Stimulated activated CD8-positive, alpha-beta memory T cell treated with anti-CD3 and anti-CD28 coated beads, Interleukin-7, amount 100 ng/mL, for 1 hour (primary cell): ENCODE measurements at places on chromosomes 11 and 22.

- DNase-seq: no peak
Measured at GRCh38 chr11:75626889-75627529, 41.8 kb downstream of the MAP6 start.

DNA sequence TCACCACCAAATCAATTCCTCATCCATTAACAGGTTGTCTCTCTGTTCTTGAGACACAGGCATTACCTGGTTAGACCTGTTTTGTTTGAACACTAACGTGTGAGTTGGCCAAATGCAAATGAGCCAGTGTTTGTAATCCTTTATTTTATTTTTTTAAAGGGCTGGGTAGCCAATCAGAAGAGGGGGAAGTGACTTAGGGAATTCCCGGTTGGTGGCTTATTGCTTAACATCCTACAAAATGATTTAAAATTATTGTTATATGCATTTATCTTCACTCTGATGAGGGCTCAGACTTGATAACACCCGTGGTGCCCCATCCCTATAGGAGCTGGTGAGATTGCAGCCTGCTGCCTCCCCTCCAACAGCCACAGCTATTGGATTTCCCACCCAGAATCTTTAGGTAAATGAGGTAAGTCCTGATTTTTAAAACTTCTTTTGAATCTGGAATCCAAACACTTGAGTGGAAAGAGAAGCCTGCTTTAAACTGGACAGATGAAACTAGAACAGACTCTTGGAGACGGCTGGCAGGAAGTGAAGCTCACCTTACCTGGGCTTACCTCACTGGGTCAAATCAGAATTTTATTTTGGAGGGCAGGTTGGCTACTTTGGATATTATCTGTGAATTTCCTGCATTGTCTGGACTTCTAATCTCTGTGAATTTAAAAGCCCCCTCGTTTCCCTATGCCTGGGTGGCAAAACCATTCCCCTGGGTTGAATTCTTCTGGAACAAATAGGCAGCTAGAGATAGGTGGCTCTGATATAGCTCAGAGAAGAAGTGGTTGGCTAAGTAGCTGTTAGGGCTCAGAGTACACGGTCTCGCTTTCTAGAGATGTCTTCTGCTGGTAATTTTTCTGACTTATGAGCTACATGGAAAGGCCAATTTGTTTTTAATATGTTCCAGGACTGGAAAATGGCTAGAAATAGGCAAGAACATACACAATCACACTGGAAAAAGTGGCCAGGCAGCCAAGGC is at the start of gene EHF:
TSS of gene EHF (plus strand) at position 274 of the 973 bp plus-strand sequence. CDS start 21,538 bp downstream, outside the sequence.
- DNase-seq: no peak

DNA sequence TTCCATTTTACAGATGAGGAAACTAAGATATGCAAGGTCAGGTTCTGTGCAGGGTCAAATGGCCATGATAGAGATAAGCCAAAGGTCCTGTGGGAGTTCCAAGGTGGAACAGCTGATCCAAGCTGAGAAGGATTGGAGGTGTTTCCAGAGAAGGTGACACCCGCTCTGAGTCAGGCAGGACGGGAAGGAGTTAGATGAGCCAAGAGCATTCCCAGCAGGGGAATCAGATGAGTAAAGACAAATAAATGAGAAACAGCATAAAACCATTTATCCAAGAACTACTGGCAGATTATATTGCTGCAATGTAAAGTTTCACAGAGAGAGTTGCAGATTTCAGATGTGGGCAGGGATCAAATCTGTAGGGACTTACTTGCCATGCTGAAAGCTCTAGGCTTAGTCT is 18.9 kb upstream of the HEPHL1 start:
- DNase-seq: no peak

- DNase-seq: no peak
Measured at GRCh38 chr11:134905517-134905916, 493.5 kb upstream of the B3GAT1 start.

- DNase-seq: no peak
Measured at GRCh38 chr11:111910676-111911562, 651 bp downstream of the CRYAB start.

GRCh38 chr22:41542224-41542623 is 2.0 kb downstream of the POLR3H start:
- no peak for DNase-seq

DNA sequence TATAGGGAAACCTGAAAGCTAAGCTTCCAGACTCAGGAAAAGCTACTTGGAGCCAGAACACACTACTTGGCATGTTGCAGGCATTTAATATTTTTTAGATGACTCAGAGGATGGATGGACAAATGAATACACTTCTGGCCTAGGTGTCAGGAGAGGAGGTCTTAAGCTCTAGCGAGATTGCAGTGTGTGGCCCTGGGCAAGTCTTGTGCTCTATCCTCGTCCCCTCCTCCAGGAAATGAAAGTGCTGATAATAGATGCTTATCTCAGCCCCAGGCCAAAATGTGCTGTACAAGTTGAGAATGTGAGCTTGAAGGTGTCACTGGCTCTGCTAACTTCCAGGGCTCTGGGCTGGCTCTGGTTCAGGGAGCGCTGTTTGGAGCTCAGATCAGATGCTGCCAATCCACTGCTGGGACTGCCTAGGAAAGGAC is 136.3 kb downstream of the PKNOX2 start:
- no peak for DNase-seq

GRCh38 chr11:12674936-12675696 is 895 bp downstream of the TEAD1 start:
- no peak for DNase-seq

- DNase-seq: no peak
Measured at GRCh38 chr11:59754494-59754858, 700 bp upstream of the STX3 start.

GRCh38 chr11:113505046-113505445 is 29.8 kb upstream of the DRD2 start:
- DNase-seq: no peak

GRCh38 chr22:25485626-25486545 is 78.6 kb upstream of the GRK3 start:
- no peak for DNase-seq

DNA sequence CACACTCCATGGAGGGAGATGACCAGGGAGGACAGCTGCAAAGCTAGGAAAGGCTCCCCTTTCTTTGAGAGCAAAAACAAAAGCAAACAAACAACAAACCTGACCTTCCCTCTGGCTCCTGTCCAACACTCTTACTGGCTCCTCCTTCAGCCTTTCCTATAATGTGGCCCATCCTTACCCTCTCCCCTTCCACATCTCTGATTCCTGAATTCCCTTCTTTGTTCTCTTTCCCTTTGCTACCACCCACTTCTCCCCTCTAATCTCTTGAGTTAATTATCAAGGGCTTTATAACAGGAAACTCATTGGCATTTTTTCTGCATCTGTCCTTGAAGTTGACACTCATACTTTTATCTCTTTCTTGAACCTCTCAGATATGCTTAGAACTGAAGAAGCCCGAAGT is 56.3 kb downstream of the ZNF280B start:
- DNase-seq: no peak

GRCh38 chr22:39097098-39098020 is at the start of gene APOBEC3H:
Gene APOBEC3H (plus strand): TSS chr22:39097244. CDS start chr22:39100279, 3,035 bp downstream.
- DNase-seq: no peak

DNA sequence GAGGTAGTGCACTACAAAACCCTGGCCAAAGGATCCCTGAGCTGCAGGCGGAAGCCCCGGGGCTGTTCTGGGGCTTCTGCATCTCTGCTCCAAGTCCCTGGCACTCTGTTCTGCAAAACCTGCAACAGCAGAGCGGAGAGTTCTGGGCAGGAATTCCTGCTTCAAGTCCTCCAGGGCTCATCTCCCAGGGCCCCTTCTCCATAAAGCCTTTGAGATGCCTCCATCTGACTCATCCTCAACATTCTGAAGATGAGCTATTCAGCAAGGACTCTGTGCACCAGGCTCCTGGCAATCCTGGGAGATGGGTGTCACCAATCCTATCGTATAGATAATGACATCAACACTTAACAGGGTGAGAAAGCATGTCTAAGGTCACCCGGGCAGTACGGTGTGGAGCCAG is 19.3 kb downstream of the SYN3 start:
- no peak for DNase-seq

DNA sequence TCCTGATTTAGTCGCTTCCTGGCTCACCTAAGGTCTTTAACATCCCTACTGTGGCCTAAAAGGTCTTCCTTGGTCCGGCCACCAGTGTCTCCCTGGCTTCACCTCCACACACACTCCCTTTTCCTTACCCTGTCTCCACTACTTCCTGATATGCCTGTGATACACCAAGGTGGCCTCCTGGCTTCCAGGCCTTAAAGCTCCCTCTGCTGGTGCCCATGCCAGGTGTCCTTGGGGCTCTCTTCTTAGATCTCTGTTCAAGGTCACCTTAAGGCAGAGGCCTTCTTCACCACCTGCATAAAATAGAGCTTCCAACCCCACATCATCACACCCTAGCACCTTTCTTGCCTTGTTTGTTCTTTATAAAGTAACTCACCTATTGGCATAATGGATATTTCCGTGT is 787.7 kb downstream of the NTM start:
- no peak for DNase-seq

DNA sequence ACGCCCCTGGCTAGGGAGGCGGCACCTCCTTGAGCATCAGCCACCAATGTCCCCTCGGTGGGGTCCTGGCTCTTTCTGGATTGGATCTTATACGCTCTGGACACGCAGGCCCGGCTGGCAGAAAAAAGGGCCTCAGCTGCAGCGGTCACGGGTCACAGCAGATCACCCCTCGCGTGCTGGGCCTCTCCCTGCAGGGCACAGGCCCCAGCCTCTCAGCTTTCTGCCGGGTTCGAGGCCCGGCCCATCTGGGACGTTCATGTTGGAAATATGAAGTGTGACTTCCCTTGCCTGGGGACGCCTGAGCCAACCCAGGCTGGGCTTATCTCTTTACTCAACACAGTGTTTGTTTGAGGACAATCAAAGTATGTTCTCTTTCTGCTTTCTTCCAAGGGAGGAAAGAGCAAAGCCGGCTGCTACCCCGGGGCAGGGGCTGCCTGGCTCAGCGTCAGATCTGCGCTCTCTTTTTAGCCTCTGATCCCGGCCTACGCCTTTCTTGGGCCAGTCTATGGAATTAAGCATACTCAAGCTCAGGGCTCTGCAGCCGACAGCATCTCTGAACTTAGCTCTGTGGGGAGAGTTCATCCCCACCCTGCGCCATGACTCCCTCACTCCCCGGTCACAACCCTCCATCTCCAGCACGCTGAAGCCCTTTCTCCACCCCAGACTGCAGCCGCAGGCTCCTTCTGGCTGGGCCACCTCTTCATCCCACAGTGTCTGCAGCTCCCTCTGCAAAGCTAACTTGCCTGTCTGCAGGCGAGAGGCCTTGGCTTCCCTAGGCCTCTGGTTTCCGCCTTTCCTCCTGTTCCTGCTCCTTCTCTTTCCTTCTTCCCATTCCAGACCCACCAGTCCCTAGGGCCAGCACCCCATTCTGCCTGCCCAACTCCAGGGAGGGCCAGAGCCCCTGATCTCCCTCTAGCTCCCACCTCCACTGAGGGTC is 38.8 kb downstream of the ADAMTS15 start:
- DNase-seq: no peak

GRCh38 chr22:31276426-31277167 is 15.7 kb downstream of the PIK3IP1 start:
- no peak for DNase-seq

DNA sequence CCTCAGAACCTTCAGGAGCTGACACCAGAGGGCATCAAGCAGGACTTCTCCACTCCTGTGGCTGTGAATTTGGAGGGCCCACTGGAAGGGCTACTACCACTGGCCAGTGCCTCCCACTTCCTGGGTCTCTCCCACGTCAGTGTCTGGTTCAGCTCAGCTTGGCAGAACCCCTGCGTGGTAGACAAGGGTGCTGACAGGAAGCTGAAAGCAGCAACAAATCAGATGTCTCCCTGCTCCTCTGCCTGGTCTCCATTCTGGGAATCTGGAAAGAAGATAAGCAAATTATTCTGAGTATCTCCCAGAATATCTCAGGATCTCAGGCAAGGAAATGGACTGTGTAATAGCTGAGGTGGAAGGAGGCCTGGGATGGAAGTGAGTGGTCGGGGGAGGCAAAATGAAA is 61.5 kb downstream of the TMPRSS5 start:
- DNase-seq: no peak

- no peak for DNase-seq
Measured at GRCh38 chr22:19289475-19290161, 1.9 kb downstream of the CLTCL1 start.

DNA sequence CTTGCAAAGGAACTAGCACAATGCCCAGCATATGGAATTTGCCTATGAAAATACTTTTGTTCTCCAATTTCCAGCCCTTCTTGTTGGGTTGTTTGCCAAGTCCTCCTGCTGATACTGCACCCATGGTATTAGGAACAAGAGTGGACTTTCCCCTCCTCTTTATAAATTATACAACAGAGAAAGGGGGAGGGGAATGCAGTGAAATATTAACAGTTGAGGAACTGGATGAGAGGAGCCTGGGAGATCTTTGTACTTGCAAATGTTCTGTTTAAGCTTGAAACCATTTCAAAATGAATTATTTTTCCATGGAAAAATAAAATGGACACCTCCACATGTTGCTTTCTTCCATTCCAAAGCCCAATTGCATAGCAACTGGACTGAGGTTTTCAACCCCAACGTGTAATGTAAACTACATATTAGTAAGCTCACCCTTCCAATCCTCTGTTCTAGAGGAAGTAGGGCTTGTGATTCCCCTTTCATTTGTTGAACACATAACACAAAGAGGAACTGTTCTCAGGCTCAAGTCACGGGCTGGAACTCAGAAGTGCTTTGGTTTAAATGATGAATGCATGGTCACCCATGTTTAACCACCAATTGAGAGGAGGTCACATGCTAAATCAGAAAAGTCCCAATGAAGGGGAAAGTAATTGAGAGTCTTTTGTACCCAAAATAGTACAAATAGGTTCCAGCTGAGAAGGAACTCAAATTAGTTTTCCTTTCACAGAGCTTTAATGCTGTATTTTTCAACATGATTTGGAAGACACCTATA is 66.2 kb upstream of the ZC3H12C start:
- DNase-seq: no peak

GRCh38 chr11:17691976-17692375 is 27.4 kb upstream of the MYOD1 start:
- DNase-seq: no peak

DNA sequence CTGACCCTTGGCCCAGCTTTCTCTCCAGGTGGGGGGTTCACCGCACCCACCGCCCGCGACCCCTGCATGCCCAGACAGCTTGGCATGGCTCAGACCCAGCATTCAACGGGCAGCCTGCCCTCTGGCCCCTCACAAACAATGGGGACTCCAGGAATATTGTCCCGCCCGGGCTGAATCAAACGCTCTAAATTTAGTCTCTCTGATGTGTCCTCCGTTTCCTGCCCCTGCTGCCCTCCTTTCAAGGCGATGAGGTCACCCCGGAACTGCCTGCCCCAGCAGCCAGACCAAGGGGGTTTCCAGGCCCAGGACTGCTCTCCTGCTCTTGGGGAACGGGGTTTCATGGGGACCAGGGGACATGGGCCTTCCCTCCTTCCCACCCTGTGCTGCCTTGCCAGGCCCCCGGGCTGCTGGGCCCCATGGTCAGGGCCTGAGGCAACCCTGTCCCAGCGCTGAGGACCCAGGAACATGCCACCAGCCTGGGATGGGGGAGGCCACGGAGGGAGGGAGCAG is 10.1 kb upstream of the PDGFB start:
- DNase-seq: no peak
